Hepatocyte (in vitro differentiated cells): ENCODE measurements at places on chromosomes 1 and 21.

DNA sequence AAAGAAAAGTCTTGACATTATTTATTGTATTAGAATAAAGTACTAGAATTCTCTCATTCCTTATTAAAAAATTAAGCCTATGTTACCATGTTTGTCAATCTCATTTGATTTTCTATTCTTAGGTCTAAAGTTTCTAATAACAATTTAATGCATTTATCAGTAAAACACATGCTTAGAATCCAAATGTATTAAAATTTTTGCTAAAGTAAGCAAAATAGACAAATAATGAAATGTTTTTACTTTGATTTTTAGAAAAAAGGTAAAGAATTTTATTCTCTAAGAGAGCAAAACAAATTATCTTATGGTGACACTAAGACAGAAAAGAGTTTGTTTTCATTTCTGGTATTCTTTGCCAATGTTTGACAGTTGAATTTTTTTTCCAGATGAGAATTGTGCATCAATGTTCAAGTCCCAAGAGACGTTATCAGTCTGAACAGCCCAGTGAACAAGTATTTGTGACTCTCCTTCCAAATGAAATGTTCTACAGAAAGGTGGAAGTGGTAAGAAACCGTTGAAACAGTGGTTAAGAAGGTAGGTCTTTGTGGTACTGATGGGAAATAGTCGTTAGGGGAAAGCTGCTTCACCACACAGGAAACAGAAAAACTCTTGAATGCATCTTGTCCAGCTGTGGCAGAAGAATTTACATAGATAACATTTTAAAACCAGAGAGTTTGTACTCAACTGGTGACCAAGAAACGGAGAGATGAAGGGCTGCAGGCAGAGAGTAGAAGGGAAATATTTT lies 402.5 kb downstream of the PTPRC start:
- no peaks in the 10 kb centered on the region for H3K4me1 ChIP-seq
- no peaks in the 10 kb centered on the region for H3K36me3 ChIP-seq
- no peaks in the 10 kb centered on the region for H3K27me3 ChIP-seq
- no peak overlapping the region for H3K27ac ChIP-seq
- no peak for DNase-seq

DNA sequence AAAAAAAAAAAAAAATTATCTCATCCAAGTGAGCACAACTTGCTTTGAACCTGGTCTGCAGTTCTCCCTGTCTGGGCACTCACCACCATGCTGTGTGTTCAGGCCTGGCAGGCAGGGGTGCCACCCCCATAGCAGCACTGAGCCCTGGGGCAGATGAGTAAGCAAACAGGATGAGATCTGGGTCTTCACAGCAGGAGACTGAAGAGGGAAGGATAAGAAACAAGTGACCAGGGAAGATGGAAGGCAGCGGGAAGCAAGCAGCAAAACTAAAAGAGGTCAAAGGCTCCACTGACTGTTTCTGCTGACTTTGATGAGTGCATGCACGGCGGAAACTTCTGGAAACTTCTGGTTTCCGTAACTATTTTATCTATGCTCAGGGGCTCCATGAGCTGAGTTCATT lies 133.5 kb upstream of the SOD1 start:
- no peak for DNase-seq
- no peak overlapping the region for H3K27ac ChIP-seq
- H3K4me3 ChIP-seq = no peak overlapping the region
- peaks cover 14% of the 10 kb centered on the region for H3K4me1 ChIP-seq
- no peaks in the 10 kb centered on the region for H3K36me3 ChIP-seq
- H3K27me3 ChIP-seq = no peaks in the 10 kb centered on the region

DNA sequence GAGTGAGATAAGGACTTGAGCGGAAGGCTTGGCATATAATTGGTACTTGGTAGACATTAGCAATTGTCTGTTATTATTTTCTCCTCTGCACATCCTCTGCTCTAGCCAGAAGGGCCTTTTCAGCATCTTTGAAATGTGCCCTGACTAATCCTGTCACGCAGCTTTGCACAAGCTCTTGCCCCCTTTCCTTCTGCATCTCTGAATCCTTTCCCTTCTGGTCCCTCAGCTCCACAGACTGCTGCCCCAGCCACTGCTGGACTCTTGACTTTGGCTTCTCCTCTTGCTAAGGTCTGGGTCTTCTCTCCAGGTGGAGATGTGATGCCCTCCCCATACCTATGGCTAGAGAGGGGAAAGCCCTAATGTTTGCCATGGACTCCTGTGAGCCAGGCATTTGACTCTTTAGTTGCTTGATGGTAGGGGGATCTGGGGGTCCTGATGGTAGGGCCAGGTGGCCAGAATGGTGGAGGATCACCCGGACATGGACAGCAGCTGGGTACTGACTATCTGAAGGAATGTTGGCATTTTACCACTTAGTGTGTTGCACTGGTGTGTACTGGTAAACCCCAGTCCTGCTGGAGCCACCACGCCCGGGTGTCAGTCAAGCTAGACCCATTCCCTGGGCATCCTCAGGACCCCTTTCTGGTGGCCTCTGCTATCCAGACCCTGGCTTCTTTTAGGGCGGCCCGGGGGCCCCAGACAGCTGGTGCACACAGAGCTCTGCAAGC lies 4.4 kb downstream of the HPCA start:
- no peak overlapping the region for H3K27ac ChIP-seq
- H3K4me1 ChIP-seq = peaks cover 8% of the 10 kb centered on the region

DNA sequence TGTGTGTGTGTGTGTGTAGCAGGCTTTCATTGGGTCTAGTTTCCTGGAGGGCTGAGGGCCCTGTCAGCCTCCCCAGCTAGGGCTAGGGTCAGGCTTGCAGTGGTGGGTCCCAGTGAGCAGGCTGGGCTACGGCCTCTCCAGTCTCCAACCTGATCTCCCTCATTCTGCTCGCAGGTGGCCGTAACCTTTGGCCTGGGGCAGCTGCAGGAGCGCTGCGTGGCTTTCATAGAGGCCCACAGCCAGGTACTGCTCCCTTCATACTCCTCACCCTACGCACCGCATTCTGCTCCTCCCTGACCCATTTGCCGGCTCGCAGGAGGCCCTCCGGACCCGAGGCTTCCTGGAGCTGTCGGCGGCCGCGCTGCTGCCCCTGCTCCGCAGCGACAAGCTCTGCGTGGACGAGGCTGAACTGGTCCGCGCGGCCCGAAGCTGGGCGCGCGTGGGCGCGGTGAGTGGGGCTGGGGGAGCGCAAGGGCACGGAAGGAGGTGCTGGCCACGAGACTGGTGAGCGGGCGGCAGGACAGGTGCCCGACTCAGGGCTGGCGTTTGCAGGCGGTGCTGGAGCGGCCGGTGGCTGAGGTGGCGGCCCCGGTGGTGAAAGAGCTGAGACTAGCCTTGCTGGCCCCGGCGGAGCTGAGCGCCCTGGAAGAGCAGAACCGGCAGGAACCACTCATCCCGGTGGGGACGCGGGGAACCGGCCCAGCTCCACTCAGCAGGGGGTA lies 4.7 kb downstream of the BTBD19 start:
- H3K36me3 ChIP-seq = no peaks in the 10 kb centered on the region
- H3K4me1 ChIP-seq = peaks cover 38% of the 10 kb centered on the region
- no peak overlapping the region for H3K4me3 ChIP-seq
- no peak for DNase-seq
- H3K27me3 ChIP-seq = no peaks in the 10 kb centered on the region

GRCh38 chr1:2629627-2630497 lies 3.0 kb downstream of the MMEL1 start:
- H3K27ac ChIP-seq = no peak overlapping the region
- no peak for DNase-seq
- no peak overlapping the region for H3K4me3 ChIP-seq
- peaks cover 11% of the 10 kb centered on the region for H3K4me1 ChIP-seq

DNA sequence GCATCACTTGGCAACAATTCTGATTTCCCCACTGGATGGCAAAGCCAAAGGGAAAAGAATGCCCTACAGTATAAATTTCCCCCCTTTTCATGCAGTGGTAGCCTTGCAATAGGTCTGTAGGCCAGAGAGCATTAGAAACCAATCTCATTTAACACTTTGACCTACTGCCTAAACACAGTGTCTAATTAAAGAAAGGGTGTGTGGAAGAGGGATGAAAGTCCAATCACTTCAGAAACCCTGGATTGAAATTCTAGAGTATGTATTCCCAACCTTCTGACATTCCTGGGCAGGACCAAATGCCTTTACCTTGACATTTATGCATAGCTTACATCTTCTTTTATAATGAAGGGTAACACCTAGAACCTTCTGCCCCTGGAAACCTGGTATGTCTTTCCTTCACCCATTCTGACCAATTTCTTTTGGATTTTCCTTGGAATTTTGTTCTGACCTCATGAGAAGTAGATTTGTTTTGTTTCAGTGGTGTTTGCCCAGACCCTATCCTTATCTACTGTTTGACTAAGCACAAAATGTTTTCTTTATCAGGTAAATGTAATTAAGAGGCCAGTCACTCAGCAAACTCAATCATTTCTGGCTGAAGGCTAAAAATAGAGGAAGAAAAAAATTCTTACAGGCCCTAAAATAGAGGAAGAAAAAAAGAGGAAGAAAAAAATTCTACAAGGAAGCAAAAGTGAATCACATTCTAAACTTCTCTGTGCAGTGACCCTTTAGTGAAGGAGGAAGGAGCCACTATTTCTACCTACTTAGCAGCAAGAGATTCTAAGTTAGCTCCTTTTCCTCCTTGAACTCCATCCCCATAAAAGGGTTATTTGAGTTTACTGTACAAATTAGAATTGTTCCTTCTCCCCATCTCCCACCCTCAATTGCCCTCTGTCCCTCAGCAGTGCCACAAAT lies 129.5 kb upstream of the DSCAM start:
- H3K36me3 ChIP-seq = no peaks in the 10 kb centered on the region
- peak; percentile 3 for DNase-seq
- H3K27me3 ChIP-seq = no peaks in the 10 kb centered on the region

GRCh38 chr1:53273526-53273925 lies 35.2 kb upstream of the MAGOH start:
- no peaks in the 10 kb centered on the region for H3K27me3 ChIP-seq
- no peaks in the 10 kb centered on the region for H3K36me3 ChIP-seq
- no peak for DNase-seq

DNA sequence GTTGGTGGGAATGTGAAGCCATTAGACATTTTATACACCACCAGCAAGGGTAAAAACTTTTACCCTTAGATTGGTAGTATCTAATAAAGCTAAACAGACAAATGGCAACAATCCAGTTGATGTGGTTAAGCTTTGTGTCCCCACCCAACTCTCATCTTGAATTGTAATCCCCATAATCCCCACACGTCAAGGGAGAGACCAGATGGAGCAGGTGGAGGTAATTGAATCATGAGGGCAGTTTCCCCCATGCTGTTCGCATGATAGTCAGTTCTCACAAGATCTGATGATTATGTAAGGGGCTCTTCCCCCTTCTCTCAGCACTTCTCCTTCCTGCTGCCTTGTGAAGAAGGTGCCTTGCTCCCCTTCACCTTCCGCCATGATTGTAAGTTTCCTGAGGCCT lies 602.3 kb downstream of the NUF2 start:
- peaks cover 3% of the 10 kb centered on the region for H3K27me3 ChIP-seq
- no peaks in the 10 kb centered on the region for H3K4me1 ChIP-seq
- H3K4me3 ChIP-seq = no peak overlapping the region
- no peak for DNase-seq

- DNase-seq = no peak
- H3K27me3 ChIP-seq = no peaks in the 10 kb centered on the region
- no peak overlapping the region for H3K4me3 ChIP-seq
- H3K27ac ChIP-seq = no peak overlapping the region
These were observed 116.0 kb downstream of the ATP6V1G3 start for GRCh38 chr1:198424441-198424840.

DNA sequence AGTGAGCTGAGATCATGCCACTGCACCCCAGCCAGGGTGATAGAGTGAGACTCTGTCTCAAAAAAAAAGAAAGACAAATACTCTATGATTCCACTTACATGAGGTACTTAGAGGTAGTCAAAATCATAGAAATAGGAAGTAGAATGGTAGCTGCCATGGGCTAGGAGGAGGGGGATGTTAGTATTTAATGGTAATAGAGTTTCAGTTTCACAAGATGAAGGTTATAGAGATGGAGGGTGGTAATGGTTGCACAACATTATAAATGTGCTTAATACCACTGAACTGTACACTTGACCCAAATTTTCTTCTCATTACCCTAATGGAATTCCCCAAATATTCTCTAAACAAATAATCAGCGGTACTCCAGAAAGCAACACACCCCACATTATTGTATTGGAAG lies 12.8 kb downstream of the EIF2B3 start:
- no peak for DNase-seq
- no peak overlapping the region for H3K27ac ChIP-seq
- H3K4me3 ChIP-seq = no peak overlapping the region
- no peaks in the 10 kb centered on the region for H3K4me1 ChIP-seq
- no peaks in the 10 kb centered on the region for H3K27me3 ChIP-seq
- no peaks in the 10 kb centered on the region for H3K36me3 ChIP-seq

DNA sequence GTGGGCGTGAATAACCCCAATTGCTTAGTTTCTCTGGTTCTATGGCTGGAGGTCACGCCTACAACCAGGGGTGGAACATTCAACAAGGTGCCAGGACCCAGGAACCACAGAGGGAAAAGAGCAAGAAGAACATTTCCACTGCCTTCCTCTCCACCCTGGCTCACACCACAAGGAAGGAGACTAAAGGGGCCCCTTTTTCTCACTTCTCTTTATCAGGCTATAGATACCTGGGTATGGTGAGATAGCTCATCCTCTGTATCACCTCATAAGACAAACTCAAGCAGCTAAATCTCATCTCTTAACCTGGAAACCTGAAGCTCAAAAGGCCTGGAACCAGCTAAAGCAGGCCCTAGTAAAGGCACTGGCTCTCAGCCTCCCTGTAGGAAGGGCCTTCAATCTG lies 438.8 kb upstream of the OLFM3 start:
- no peak overlapping the region for H3K27ac ChIP-seq
- no peak for DNase-seq
- H3K36me3 ChIP-seq = no peaks in the 10 kb centered on the region
- no peaks in the 10 kb centered on the region for H3K27me3 ChIP-seq

DNA sequence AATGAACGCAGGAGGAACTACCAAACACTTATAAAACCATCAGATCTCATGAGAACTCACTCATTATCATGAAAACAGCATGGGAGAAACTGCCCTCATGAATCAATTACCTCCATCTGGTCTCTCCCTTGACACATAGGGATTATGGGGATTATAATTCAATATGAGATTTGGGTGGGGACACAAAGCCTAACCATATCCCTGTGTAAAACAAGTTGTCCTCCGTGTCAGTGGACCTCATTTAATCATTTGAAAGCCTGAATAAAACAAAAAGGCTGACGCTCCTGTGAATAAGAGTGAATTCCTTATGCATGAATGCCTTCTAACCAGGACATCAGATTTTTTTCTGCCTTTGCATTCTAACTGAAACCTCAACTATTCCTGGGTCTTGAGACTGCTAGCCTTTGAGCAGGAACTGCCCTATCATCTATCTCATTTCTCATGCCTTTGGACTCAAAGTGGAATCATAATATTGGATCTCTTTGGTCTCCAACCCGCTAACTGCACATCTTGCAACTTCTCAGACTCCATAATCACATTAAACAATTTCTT lies 648.8 kb downstream of the ADGRL2 start:
- H3K4me1 ChIP-seq = no peaks in the 10 kb centered on the region
- no peak for DNase-seq
- H3K27me3 ChIP-seq = no peaks in the 10 kb centered on the region

GRCh38 chr1:107459204-107459904 lies 318.5 kb downstream of the NTNG1 start:
- H3K4me1 ChIP-seq = no peaks in the 10 kb centered on the region
- no peaks in the 10 kb centered on the region for H3K36me3 ChIP-seq
- no peak overlapping the region for H3K4me3 ChIP-seq
- no peak for DNase-seq
- no peak overlapping the region for H3K27ac ChIP-seq
- no peaks in the 10 kb centered on the region for H3K27me3 ChIP-seq

GRCh38 chr1:40851643-40852042 lies 10.5 kb downstream of the CITED4 start:
- no peaks in the 10 kb centered on the region for H3K4me1 ChIP-seq
- DNase-seq = no peak
- H3K27me3 ChIP-seq = no peaks in the 10 kb centered on the region
- no peak overlapping the region for H3K4me3 ChIP-seq
